Stimulated activated CD4-positive, alpha-beta T cell treated with anti-CD3 and anti-CD28 coated beads, Interleukin-15, amount 100 ng/mL, for 24 hours (primary cell): ENCODE measurements at places on chromosomes 7 and 10.

GRCh38 chr10:116096526-116096925, 176.5 kb downstream of the GFRA1 start:
- DNase-seq: no peak

DNA sequence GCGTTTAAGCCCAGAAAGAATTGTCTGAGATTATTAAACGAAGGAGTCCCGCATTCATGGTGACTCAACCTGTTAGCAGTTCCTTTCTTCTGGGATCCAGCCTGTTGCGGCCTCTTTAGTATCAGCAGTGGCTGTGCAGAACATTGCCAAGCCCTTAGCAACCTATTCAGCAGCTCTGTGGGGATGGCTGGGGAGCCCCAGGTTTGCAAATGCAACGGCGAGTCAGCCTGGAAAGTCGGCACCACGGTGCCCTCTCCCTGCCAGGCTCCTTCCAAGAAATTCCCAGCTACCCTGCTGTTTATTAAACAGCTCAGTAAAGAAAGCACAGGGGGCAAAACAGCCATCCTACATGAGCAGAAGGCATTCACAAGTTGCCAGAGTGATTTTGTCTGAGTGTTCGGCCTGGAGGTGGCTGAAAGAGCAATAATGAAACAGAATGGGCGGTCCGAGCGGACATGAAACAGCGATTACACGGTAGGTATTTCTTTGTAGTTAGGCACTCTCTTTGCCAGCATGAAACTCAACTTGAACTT, 198.3 kb downstream of the BAMBI start:
- no peak for DNase-seq

- DNase-seq: no peak
Measured at GRCh38 chr10:57338823-57339558, 928.7 kb downstream of the IPMK start.

DNA sequence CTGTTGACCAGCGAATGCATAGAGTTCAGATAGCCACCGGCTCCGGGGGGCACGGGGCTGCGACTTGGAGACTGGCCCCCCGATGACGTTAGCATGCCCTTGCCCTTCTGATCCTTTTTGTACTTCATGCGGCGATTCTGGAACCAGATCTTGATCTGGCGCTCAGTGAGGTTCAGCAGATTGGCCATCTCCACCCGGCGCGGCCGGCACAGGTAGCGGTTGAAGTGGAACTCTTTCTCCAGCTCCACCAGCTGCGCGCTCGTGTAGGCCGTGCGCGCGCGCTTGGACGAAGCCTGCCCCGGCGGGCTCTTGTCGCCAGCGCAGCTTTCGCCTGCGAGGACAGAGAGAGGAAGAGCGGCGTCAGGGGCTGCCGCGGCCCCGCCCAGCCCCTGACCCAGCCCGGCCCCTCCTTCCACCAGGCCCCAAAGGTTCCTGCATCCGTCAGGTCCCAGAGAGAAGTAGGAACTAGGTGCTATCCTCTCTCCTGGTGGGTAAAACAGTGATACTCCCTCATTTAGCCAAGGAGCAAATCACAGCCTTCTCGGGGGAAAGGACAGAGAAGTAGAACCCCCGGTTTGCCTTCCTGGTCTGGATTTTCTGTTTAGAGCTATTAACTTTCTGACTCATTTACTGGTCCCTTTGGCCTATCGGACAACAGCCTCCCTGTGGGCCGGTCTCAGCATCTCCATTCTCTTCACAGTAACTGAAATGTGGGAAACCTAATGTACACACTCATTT, 6.1 kb upstream of the HOXA2 start:
- DNase-seq: no peak

- no peak for DNase-seq
Measured at GRCh38 chr7:115491744-115492380, 538.7 kb downstream of the TFEC start.

GRCh38 chr7:141393056-141393455, 158.2 kb upstream of the AGK start:
- DNase-seq: no peak

GRCh38 chr10:92413519-92413918, 122.6 kb downstream of the MARCHF5 start:
- DNase-seq: no peak
